ENCODE measurements at places on chromosomes 1 and 21. TPM values are rescaled to one million over a fixed set of nuclear protein-coding genes. Genes with fewer than 3 reads are reported as not detected.

The SRP9 gene
- total RNA-seq: 193 TPM

The OR14K1 gene
- total RNA-seq: not detected

The CFHR4 gene
- total RNA-seq: not detected

The PEAR1 gene
- total RNA-seq: 5.6 TPM

The TESK2 gene
- total RNA-seq: 2.5 TPM

The HES2 gene
- 1.3 TPM for total RNA-seq

Data from smooth muscle cell of trachea (primary cell).